Activated T-cell treated with anti-CD3 and anti-CD28 coated beads, Interleukin-2, amount 50 U/mL, for 72 hours (primary cell): ENCODE measurements at places on chromosomes 5 and 9.

GRCh38 chr5:13708906-13709305 is 235.6 kb downstream of the DNAH5 start:
- DNase-seq, result no peak

DNA sequence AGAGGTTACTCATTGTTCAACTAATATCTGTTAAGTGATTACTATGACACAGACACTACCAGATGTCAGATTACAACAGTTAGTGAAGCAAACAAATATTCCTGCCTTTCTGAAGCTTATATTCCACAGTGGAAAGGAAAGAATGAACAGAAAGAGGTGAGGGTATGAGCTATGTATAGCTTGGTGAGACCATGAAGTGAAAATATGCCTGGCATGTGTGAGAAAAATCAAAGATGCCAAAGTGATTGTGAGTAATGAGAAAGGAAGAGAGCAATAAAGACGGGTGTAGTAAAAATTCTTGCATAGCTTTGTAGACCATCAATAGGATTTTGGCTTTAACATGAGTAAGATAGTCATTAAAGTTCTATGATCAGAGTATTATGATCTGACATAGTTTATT is 734.5 kb upstream of the NUDT12 start:
- no peak for DNase-seq

- DNase-seq, result no peak
Measured at GRCh38 chr5:164392531-164392930, 887.1 kb downstream of the MAT2B start.

DNA sequence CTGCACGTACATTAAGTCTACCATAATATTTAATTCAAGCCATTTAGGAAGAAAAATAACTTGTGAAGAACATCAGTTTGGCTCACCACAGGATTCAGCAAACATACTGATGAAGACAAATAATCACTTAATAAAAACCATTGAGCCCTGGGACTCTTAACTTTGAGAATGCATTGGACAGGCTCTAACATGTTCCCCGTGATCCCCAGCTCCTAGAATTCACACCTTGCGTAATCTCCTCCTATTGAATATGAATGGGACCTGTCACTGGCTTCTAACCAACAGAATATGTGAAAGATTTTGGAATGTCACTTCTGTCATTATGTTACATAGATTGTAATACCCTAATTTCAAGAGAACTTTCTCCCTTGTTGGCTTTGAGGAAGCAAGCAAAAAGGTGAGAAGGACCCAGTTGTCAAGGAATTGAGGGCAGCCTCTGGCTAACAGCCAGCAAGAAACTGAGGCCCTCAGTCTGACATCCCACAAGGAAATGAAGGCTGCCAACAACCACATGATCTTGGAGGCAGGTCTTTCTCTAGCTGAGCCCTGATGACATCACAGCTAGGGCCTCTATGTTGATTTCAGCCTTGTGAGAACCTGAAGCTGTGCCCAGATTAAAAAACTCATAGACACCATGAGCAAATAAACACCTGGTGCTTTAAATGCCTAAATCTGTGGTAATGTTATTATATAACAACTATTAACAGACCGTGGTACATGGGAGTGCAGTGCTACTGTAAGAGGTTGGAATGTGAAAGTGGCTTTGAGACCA is 433.2 kb downstream of the SEMA5A start:
- no peak for DNase-seq

DNA sequence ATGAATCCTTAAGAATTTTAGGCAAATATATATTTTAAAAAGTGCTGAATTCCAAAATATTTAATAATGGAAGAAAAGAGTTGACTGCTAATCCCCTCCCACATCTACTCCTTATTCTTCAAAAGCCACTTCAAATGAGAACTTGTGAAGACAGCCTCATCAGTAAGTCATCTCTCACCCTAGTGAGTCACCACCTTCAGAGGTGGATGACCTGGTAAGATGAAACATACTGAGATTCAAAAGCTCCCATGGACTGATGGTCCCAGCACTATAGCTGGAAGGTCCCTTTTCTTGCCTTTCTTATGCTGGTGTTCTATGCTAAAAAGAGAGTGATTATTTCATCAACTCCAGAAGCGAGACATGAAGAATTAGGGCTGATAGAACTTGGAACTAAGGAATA is 37.8 kb upstream of the SPDL1 start:
- peak; percentile 19 for DNase-seq

DNA sequence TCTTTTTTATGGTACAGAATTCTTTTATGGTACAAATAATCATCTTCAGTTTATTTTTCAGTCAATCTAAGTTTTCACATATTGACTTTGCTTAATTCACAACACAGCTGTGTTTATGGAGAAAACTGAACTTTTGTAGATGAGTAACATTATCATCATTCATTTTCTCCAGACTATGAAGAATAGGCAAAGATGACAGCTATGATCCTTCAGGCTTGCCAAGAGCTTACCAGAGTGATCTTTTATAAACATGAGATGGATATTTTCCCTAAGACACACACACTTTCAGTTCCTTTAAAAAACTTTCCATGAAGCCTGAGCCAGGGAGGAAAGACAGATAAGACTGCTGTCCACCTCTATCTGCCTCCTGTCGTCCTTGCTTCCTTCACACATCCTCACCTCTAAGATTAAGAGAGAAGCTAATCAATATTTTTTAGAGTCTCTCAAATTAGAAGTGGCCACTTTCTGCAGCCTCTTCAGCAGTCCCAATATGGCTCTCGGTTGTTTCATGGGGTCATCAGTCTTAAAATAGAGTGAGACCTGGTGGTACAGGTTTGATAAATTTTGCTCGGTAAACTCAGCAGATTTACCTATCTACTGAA is 108.1 kb upstream of the SLC27A6 start:
- no peak for DNase-seq

DNA sequence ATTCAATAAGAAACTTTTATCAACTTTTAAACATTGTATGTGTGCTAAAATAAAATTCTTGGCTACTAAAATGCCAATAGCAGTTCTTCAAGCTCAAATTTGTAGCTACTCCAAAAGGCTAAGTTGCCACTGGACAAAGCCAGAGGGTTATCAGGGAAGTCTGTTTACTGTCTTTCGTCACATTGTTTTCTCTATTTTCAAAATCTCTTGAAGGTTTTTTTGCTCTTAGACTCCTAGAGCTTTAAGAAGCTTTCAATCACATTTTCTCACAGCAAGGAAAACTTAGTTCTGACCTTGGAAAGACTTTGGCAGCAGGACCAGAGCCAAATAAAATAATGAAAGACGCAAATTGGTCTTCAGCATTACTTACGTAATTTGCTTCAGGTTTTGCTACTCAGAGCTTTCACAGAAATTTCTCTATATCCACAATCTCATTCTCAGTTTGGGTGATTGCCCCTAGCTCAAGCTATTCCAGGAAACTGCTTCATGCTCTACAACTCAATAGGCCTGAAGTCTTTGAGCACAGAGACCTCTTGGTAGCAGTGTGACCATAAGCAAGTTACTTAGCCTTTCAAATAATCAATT is 257.7 kb downstream of the GABRG2 start:
- no peak for DNase-seq

- no peak for DNase-seq
Measured at GRCh38 chr9:84583866-84584265, 85.7 kb upstream of the NTRK2 start.

- DNase-seq, result no peak
Measured at GRCh38 chr9:37370968-37371563, 51.4 kb upstream of the GRHPR start.

- no peak for DNase-seq
Measured at GRCh38 chr5:2670940-2671339, 80.5 kb downstream of the IRX2 start.
